ENCODE measurements at places on chromosomes 4 and X. TPM values are rescaled to one million over a fixed set of nuclear protein-coding genes. Genes with fewer than 3 reads are reported as not detected.

GRCh38 chr4:2462992-2463762 is 5.7 kb upstream of the RNF4 start:
- DNase-seq, result no peak

BEX1 gene
- polyA plus RNA-seq, result 0.62 TPM

SLC6A14 gene
- polyA plus RNA-seq, result not detected

GRCh38 chr4:155773196-155773800 is 14.5 kb downstream of the GUCY1B1 start:
- DNase-seq, result no peak

CACNA1F gene
- polyA plus RNA-seq, result 0.73 TPM

NAT8L gene
- polyA plus RNA-seq, result not detected

DNA sequence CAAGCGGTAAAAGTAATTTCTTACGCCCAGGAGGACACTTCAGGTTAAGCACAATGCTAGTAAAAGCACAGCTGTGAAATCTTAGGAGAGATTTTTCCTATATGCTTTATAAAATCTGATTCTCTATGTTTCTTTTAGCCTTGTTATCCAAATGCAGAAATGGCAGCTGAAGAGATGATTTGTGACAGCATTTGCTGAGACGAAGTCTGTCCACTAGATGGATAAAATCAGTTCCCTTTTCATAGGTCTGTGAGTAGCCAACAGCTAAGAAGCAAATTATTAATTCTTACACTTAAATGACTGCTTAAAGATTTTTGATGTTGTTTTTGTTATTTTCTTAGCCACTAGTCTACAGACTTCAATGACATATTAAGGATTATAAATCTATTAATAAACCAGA is 5.3 kb downstream of the GPM6A start:
- DNase-seq, result no peak

TRIM61 gene
- polyA plus RNA-seq, result not detected

DNA sequence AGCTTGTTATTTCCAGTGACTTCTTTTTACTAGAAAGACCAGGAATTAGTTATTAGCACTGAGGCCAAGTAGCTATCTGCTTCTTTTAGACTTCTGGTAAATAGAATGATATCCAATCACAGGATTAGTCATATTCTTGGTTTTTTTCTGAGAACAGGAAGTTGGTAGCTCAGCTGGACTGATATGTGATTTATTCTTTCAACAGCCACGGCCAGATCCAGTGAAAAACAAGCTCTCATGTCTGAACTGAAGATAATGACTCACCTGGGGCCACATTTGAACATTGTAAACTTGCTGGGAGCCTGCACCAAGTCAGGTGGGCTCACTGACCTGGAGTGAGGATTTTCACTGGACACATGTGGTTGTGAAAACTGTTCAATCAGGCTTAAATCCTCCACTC is 48.6 kb downstream of the PDGFRA start:
- no peak for DNase-seq

DNA sequence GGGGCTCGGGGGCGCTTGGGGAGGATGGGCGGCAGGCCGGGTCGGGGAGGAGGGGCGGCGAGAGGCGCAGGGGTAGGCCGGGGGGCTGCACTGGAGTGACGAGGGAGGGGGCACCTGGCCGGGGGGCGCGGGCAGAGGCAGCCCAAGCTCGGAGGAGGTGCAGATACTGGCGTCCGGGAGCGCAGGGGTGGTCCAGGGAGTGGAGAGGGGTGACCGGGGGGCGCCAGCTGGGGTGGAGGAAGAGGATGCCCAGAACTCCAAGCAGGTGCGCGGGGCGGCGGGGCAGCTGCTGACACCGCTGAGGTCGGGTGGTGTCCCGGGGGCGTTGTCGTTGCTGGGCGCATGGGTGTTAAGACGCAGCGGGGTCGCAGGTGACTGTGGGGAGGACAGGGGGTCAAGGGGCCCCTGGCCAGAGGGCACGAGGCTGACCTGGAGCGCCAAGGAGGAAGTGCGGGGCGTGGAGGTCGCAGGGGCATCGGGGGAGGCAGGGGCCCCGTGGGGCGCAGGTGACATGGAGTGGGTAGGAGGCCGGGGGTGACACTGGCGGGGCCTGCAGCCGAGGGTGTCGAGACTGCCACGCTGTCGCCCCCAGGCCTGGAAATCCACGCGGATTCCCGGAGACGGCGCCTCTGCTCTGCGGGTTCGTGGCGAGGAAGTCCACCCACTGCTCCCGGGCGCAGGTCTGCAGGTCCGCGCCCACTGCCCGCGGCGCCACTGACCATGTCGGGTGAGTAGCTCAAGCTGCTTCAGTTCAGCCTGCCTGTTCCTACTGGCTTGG is 928 bp downstream of the GYG2 start:
- DNase-seq, result no peak

SPATA4 gene
- not detected for polyA plus RNA-seq

MEPE gene
- not detected for polyA plus RNA-seq

All from CD14-positive monocyte (primary cell).